Stimulated activated naive CD4-positive, alpha-beta T cell (primary cell): ENCODE measurements at places on chromosomes 3 and 15.

- DNase-seq, result no peak
Observed at GRCh38 chr15:68340726-68341671, 63.5 kb downstream of the FEM1B start.

DNA sequence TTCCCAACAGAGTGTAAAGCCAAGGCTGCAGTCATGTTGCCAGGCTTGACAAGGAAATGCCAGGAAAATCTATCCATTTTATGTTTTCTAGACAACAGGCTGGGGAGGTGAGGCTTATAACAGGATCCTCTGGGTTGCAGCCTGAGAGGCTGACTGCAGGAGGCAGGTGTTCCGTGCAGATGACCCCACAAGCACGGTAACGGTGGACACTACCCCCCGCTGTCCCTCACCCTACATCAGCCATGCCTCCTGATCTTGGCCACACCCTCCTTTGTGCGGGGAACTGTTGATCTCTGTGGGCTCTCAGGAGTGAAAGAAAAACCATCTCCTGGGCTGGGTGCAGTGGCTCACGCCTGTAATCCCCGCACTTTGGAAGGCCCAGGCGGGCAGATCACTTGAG is 68.0 kb upstream of the ADPGK start:
- no peak for DNase-seq

DNA sequence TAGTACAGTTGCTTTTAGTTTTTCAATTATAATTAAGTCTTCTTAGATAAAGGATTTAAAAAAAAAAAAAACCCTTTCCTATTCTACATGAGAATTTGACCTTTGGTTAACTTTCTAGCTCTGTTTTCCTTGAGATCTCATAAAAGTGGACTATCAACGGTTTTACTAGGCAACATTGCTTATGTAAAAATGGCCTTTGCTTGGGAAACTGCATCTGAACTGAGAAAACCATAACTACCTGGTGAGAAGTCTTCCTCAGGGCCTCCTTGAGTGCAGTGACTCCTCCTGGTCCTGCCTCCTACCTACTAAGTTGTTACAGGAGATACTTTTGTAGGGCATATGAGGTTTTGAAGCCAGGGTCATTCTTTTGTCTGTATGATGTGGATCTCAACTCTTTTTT is 42.1 kb upstream of the ACVR2B start:
- no peak for DNase-seq

DNA sequence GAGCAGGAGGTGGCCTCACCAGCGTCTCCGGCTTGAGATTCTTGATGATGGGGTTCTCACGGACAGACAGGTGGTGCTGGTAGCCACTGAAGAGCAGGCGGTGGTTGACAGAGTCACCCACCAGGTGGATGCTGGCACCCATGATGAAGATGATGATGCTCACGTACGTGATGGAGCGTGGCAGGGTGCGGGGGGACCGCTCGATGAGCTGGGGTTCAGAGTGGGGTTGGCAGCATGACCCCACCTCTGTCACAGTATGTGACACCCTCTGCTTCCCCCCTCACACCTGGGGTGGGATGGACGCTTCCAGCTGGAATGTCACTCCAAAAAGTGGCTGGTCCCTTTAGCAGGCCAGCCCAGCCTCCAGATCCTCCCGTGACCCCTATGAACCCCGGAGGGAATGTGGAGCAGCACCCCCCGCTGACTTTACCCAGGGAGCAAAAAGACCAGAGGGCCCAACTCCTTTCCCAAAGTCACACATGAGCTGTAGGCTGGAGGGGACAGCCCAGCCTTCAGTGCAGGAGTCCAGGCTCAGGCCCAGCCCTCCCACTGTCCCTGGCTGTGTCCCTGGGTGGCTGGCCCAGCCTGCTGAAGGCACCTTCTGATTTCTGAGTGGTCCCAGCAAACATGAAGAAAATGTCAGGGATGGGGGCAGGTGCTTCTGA is 6.7 kb upstream of the CALML4 start:
- no peak for DNase-seq

DNA sequence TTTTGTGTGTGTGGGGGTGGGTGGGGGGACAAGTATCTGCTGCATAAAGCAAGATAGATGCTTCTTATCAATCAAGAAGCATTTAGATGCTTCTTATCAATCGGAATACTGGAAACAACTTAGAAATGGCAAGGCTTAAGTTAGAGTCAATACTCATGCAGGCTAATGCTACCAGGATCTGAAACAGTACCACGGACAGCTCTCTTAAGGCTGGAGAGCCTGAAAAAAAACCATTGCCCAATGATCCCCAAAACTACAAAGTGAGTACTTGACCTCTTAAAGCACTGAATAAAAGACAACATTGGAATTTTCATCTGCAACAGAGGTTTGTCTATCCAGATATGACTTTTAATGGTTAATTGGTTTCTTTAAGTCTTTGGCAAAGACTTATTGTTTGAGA is 262.3 kb downstream of the GAP43 start:
- DNase-seq, result no peak

DNA sequence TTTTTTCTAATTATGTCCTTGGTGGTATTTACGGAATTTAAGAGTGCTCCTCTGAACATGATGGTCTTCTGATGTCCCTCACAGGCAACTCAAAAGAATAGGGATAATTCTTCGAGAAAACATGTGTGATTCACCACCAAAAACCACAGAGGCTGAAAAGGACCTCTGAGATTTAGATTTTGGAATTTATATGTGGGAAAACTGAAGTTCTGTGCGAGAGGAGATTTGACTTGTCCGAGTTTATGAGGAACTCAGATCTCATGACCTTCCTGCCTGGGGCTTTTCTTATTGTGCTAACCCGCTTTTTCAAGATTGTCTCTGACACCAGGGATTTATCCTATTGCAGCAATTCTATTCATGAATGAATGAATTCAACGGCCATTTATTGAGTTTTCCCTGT is 142.4 kb downstream of the FAM43A start:
- no peak for DNase-seq

GRCh38 chr3:115671761-115672455 is 48.6 kb downstream of the GAP43 start:
- no peak for DNase-seq
